ENCODE measurements at places on chromosomes 4 and X.

DNA sequence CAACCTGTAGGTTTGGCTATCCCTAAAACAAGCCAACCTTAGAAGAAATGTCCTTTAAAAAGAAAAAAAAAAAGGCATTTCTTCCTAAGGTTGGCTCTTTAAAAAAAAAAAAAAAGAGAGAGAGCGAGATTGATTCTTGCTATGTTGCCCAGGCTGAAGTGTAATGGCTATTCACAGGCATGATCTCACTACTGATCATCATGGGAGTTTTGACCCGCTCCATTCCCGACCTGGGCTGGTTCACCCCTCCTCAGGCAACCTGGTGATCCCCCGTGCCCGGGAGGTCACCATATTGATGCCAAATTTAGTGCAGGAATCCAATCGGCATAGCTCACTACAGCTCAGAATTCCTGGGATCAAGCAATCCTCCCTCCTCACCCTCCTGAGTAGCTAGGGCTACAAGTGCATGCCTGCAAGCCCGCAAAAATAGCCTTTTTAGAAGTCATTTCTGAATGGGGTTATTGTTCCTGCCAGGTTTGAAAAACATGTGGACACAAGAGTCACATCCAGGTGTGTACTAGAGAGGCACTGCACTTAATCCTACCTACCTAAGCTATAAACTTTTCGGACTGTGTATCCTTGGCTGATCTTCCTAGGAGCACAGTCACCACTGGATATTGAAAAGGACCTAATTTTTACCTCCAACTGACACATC lies 61.4 kb upstream of the ZCCHC13 start:
- no peak for DNase-seq

- DNase-seq: no peak
These were observed 24.9 kb upstream of the FOXR2 start for GRCh38 chrX:55598333-55598732.

GRCh38 chr4:127783955-127784770 lies 2.0 kb downstream of the HSPA4L start:
- DNase-seq: peak; percentile 56

DNA sequence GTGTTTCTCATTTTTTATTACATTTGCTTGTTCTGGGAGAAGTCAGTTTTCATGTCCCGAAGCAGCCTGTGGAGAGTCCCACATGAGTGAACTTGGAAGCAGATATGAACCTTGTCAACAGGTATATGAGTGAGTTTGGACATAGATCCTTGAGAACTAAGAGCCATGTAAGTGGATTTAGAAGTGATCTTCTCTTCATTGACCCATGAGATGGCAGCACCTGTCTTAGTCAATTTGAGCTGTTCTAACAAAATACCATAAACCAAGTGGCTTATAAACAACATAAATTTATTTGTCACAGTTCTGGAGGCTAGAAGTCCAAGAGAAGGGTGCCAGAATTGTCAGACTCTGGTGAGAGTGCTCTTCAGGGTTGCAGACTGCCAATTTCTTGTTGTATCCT lies 1043.8 kb downstream of the ADGRL3 start:
- DNase-seq: no peak

- no peak for DNase-seq
These were observed 28.5 kb downstream of the PTTG2 start for GRCh38 chr4:37988670-37989069.

GRCh38 chr4:78047366-78047765 lies 9.8 kb upstream of the FRAS1 start:
- DNase-seq: no peak

- DNase-seq: no peak
These were observed 84.8 kb downstream of the COL4A6 start for GRCh38 chrX:108353452-108353851.

DNA sequence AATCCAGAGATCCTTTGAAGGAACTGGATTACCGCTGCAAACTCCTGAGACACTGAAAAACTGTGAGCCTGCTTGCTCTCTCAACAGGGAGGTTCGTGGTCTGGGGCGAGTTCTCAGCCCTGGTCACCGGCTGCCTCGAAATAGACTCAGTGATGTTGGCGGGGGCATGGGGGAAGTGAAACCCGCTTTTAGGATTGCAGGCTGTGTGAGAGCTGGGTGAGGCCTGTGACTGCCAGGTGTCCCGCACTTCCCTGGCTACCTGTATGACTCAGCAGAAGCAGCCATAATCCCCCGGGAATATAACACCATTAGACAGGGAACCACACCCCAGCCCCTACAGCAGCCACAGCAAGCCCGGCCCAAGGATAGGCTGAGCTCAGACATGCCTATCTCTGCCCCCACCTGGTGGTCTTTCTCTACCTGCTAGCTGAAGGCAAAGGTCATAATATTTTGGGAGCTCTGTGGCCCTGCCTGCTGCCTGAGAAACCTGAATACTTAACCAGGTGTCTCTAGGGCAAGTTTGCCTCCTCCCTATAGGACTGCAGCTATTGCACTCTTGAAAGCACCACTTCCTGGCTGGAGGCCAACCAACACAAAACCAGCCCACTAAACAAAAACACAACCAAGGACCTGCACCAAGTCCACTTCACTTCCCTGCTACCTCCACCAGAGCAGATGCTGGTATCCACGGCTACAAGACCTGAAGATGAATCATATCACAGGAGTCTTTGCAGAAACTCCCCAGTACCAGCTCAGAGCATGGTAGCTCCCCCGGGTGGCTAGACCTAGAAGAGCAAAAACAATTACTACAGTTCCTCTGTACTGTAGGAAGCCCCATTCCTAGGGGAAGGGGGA lies 202.0 kb downstream of the RRAGB start:
- DNase-seq: no peak

GRCh38 chr4:103719105-103719829 lies 518 bp downstream of the TACR3 start:
- DNase-seq: no peak

- DNase-seq: no peak
These were observed 56.9 kb downstream of the NSG1 start for GRCh38 chr4:4443821-4444220.

DNA sequence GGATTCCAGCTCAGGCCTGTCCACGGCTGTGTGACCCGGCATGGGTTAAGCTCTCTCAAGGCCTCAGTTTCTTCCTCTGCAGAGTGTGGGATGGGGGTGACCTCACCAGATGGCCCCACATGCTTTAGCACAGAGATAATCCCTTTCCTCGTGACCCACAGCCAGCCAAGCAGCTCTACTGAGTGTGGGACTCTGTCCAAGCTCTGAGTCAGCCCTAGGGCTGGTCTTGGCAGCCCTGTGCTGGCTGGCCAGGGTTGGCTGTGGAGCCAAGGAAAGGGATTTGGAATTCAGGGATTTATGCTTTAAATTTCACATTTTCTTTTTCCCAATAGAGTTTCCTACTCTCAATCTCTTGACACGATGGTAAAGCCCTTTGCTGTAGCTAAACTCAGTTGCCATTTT lies 19.7 kb upstream of the SPON2 start:
- peak; percentile 87 for DNase-seq

GRCh38 chrX:100411802-100412715 lies 2.0 kb upstream of the PCDH19 start:
- no peak for DNase-seq

- DNase-seq: no peak
These were observed 51.1 kb downstream of the UGT2B7 start for GRCh38 chr4:69147334-69147733.

DNA sequence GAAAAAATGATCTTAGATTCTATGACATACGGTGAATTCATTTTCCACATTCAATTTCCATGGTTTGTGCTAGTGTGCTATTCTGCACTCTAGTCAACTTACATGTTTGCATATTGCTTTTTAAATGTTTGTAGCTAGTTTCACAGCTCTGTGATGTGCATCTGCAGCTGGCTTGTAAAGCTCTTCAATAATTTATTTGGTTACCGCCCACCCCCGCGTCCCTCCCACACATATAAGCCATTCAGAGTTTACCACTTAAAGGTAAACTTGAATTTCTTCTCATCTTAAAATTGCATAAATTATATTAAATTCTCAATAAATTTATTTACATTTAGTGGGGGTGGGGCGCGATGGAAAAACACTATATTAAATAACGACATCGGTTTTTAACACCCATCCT lies 291 bp upstream of the NBDY start:
- DNase-seq: no peak

GRCh38 chrX:104172788-104173187 lies 6.5 kb downstream of the FAM199X start:
- no peak for DNase-seq

GRCh38 chr4:64857198-64857597 lies 447.9 kb upstream of the TECRL start:
- DNase-seq: no peak

- no peak for DNase-seq
These were observed 37.9 kb upstream of the MXD4 start for GRCh38 chr4:2299794-2300193.

DNA sequence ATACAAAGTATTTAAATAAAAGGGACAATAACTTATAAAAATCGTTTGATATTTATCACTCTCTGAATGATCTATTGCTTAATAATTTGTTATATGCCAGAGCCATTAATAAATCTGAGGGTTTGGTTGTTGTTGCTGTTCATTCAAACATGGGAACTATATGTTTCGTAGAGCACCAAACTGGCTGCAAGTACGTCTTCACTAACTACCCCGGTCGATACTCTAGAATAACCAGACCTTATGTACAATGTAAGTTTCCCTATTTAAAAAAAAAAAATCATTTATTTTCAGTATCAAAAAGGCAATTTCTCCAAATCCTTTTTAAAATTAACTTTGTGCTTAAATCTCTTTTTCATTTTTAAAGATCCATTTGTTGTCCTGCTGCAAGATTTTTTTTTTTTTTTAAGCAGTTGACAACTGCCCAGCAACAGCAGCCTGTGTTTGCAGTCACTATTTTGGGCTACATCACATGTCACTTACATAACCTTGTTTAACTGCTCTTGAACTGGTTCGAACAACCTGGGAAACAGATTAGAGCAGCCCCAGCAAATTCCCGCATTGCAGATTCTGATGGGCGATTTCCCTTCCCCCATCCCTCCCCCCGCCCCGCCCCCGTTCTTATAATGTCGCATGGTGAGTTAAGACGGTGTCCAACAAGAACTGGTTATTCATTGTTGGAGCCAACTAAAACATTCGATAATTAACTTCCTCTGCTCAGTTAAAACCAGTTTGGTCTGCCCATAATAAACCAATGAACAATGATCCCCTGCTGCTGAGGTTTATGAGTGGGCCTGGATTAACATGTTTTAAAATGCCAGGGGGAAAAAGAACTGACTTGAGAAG lies 238.9 kb downstream of the NR3C2 start:
- DNase-seq: no peak

- DNase-seq: no peak
These were observed 12.4 kb downstream of the CAMK2D start for GRCh38 chr4:113749178-113749577.

DNA sequence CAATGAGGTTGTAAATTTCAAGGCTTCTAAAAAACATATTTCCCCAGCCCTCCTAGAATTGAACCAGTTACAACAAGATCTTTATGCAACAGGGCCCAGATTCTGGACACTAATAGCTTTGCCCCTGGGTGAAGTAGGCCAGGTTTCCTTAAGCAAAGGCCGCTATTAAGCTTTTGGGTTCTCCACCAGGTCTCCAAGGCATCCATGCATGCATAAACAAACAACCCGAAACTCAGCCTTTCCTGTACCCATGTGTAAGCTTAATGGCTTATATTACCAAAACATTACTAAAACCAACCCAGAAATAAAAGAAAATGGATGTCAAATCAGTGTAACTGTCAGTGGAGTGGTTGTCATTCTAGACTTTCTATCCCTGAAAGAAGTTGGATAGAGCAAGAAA lies 137.1 kb downstream of the ARHGAP6 start:
- no peak for DNase-seq

- DNase-seq: no peak
These were observed 345.4 kb downstream of the PPP1R2C start for GRCh38 chrX:42432552-42432951.

DNA sequence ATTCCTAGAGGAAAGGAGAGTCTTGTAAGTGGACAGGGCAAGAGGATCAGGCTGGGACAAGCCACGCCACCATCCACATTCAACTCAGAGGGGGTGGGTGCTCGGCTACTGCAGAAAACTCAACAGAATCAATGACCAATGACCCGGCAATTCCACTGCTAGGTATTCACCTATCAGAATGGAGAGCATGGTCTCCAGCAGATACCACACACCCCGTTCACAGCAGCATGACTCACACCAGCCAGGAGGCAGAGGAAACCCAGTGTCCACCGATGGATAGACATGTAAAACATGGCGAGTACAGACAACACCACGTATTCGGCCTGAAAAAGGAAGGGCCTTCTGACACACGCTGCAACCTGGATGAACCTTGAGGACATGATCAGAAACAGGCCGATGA lies 175.9 kb downstream of the AFAP1 start:
- peak; percentile 64 for DNase-seq

GRCh38 chrX:153763989-153764755 lies at the start of gene PLXNB3:
PLXNB3 (plus strand) TSS chrX:153764249; CDS start chrX:153765536, 1,287 bp downstream.
- DNase-seq: peak; percentile 68
